ENCODE measurements at places on chromosomes 12 and 14.

- DNase-seq: no peak
These were observed 39.2 kb downstream of the NFKBIA start for GRCh38 chr14:35365130-35366055.

GRCh38 chr12:65740873-65741600 is 83.2 kb upstream of the HMGA2 start:
- peak; percentile 94 for DNase-seq

DNA sequence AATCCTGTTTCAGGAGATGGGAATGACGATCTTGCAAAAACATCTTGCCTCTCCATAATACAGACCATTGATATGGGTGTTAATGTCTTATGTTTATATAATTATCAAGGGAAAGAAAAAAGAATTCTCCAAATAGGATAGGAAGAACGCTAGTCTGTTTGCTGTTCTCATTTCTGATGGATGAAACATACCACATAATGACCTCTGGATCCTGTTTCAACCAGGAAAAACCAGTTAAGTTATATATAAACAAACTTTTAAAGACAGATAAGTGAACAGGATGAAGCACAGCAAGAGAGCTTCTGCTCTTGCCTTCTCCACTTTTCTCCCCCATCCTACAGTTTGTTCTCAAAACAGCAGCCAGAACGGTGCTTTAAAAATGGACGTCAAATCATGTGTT is 27.8 kb downstream of the COQ6 start:
- DNase-seq: no peak

DNA sequence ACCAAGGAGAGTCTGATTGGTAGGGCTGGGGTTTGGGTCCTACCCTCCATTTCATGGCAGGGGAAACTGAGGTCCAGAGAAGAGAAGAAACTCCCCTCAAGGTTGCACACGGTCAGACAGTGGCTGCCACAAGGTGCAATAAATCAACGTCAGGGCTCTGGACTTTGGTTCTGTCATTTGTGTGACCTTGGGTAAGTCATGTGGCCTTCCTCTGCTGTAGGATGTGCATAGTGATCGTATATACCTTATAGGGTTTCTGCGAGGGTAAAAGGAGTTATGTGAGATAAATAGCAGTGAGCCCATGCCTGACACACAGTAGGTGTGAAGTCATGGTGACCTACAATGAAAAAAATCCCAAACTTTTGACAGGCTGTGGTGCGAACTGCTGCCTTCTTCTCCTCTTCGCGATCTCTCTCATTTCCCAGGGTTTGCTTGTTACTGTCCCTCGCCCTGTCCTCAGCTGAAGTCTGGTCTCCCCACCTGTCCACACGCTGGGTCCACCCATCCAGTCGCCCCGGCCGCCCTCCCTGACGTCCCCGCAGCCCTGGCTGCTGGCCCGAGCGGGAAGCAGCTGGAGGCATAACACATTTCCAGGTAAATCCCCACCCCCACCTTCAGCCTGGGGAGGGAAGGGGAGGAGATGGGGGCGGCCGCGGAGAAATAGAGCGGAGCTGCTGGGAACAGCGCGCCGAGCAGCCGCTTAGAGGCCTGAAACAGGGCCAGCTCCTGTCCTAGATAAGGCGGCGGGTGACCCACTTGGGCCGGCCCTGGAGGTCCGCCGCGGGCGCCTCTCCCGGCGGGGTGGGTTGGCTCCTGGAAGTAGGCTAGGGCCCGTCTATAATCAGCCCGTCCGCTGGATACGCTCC is 1.8 kb upstream of the FAM222A start:
- no peak for DNase-seq

DNA sequence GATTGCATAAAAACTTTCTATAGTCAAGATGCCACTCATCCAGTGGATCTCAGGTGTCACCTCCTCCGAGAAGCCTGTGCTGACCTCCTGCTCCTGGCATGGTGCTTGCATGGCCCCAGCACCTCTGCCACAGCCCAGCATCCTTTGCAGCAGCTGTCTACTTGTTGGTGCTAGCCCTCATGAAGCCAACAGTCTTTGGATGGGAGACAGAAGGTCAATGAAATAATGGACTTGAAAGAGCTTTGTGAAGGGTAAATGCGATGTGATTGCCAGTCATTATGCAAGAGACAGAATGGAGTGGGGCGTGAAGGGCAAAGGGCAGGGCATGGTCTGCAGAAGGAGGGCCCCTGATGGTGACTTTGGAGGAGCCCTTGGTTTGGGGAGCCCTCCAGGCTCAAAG is 63.0 kb upstream of the CLMN start:
- no peak for DNase-seq

DNA sequence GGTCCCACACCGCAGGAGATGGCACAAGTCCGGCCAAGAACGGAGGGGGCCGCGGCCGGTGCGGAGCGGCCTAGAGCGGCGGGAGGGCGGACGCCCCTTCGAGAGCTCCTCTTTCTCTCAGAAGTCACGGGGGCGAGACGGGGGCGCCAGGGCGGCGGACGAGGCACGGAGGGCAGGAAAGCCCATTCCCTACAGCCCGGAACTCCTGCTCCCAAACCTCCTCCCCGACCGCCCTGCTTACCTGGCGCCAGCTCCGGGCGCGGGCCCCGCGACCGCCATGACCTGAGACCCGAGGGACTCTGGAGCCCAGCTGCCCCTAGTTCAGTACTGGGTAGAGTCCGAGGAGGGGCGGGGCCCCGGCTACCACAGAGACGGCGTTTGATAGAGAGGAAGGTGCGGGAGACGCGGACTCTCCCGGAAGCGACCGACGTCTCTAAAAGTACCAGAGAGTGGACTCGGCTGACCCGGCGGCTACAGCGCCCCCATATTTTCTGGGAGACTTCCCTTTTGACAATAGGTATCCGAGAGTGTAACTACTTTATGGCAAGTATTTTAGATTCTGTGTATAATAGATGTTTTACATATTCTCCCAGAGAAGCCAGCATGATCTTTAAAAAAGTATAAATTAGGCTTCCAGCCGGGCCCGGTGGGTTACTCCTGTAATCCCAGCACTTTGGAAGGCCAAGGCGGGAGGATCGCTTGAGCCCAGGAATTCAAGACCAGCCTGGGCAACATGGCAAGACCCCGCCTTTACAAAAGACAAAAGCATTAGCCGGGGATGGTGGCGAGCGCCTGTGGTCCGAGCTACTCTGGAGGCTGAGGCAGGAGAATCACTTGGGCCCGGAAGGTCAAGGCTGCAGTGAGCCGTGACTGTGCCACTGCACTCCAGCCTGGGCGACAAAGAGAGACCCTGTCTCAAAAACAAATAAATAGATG is at the start of gene ABCD4:
Gene ABCD4, minus strand, starts transcription at position 301 of the 936 bp plus-strand sequence. Its CDS starts 22 bp downstream, at position 279.
- DNase-seq: peak; percentile 96

DNA sequence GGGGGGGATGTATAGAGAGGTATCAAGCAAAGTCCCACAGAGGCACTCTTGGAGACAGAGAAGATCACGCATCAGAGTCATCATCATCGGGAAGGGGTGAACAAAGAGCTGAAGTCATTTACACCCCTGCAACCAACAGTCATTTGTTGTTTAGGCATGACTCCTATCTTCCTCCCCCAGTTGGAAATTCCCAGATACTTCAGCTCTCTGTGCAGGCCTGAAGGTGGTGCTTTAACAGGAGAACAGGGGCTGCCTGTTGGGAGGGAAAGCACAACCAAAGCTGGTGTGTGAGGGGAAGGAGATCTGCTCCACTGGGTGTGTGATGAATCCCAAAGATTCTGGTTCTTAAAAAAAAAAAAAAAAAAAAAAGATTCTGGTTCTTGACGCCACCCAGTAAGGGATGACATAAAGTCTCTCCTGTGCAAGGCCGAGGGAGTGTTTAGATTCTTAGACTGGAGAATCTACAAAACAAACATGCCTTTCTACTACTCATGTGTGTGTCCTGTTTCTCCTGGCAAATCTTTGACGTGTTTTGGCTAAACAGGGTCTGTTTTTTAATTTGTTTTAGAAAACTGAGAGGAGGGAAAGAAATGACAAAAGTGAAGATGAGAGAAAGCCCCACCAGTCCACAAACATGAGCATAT is 121.0 kb upstream of the ARHGAP5 start:
- no peak for DNase-seq

GRCh38 chr12:85642808-85643207 is 193.4 kb downstream of the RASSF9 start:
- DNase-seq: no peak

DNA sequence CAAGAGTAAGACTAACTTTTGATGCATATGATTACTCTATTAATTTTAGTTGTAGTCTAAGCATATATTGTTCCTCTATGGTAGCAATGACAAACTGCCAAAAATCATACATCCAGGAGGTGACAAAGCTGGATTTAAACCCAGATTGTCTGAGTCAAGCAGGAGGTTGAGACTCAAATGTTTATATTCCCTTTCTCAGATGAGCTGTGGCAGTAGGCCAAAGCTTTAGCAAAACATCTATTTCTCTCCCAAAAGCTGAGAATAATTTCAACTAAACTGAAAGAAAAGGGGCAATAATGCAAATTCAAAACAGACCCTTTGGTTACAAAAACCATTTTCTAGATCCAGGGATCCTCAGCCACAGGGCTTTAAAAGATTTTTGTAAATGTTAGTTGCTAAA is 173.6 kb downstream of the SEC23A start:
- DNase-seq: no peak

- DNase-seq: peak; percentile 49
These were observed 859.7 kb downstream of the GALC start for GRCh38 chr14:87133073-87133801.

DNA sequence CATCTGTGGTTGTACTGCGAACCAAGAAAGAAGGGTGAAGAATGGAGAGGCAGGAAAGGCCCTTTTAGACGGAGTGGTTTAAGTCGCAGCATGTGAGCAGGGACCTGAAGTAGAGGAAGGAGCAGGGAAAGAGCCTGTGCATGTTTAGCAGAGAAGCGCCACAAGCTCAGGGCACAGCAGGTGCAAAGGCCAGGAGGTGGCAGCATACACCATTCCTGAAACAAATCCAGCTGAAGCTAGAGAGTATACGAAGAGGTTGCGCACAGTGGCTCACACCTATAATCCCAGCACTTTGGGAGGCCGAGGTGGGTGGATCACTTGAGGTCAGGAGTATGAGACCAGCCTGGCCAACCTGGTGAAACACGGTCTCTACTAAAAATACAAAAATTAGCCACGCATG is 49.9 kb downstream of the HELB start:
- peak; percentile 38 for DNase-seq

- peak; percentile 87 for DNase-seq
These were observed at the start of gene PRKD1 for GRCh38 chr14:29927376-29928116. TSS of gene PRKD1 (minus strand) at chr14:29927847.

Measured in right hindlimb (tissue), 1 donor.